Endothelial cell of umbilical vein (primary cell): ENCODE measurements at places on chromosomes 1 and 21.

DNA sequence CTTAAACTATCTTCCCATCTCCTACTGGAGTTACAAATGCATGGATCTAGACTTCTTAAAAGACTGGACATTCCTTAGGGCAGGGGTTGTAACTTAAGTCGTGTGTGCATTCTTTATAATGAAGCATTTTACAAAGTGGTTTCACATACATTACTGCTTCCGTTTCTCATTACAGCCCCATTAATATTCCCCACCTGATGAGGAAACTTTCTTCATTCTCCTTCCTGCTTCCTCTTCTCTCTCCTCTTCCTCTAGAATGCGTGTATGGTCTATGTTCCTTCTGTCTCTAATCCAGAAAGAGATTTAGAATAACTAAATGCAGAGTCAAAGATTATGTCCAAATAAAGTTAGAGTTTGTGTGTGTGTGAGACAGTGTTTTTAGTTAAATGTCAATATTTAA, 1.8 kb upstream of the CAP1 start:
- no peak for DNase-seq

DNA sequence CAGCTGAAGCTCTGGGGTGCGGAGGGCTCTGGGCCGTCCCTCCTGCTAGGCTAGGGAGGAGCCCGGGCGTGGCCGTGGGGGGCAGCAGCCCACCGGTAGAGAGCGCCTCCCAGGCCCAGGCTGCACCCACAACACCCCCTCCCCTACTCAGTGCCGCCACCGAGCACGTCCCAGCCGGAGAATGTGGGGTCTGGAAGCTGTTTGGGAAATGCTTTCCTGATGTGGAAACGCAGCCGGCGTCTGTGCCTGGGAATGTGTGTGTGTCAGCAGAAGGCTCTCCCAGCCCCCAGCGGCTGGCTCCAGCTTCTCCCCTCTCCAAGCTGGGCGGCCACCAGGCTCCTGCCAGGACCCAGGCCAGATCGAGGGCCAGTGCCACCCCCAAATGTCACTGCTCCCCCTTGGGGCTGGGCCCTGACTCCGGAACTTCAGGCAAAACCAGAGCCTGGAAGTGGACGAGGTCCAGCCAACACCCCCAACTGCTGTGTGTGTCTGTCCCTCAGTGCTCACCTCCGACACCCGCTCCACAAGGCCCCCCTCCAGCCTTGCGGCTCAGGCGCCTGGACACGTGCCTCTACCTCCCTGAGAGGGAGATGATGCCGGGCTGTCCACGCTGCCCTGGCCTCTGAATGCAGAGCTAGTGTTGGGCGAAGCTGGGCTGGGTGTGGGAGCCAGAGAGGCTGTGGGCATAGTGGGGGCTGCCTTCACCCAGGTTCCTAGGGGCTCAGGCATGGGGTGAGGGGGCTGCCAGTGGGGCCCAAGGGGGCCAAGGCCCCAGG, 74.7 kb downstream of the MEGF6 start:
- DNase-seq = no peak

- DNase-seq = no peak
Observed at GRCh38 chr1:183300828-183301227, 114.8 kb downstream of the LAMC2 start.

- no peak for DNase-seq
Observed at GRCh38 chr1:55654171-55654570, 439.0 kb upstream of the USP24 start.

GRCh38 chr1:234730770-234731568, 121.0 kb upstream of the IRF2BP2 start:
- DNase-seq = no peak

GRCh38 chr1:117231748-117232373, 21.1 kb upstream of the VTCN1 start:
- no peak for DNase-seq

GRCh38 chr1:19488136-19488535, 2.8 kb upstream of the CAPZB start:
- DNase-seq = no peak
